ENCODE measurements at places on chromosomes 16 and 17.

GRCh38 chr16:73025856-73026210 is 22.1 kb downstream of the ZFHX3 start:
- H3K4me1 ChIP-seq = peaks cover 10% of the 10 kb centered on the region
- H3K4me3 ChIP-seq = no peak overlapping the region
- H3K27ac ChIP-seq = no peak overlapping the region
- no peaks in the 10 kb centered on the region for H3K27me3 ChIP-seq
- no peaks in the 10 kb centered on the region for H3K36me3 ChIP-seq

GRCh38 chr17:50304781-50305404 is 30.6 kb downstream of the TMEM92 start:
- DNase-seq = no peak
- H3K27ac ChIP-seq = peak overlapping the region; percentile 15
- no peak overlapping the region for H3K4me3 ChIP-seq
- H3K36me3 ChIP-seq = no peaks in the 10 kb centered on the region

DNA sequence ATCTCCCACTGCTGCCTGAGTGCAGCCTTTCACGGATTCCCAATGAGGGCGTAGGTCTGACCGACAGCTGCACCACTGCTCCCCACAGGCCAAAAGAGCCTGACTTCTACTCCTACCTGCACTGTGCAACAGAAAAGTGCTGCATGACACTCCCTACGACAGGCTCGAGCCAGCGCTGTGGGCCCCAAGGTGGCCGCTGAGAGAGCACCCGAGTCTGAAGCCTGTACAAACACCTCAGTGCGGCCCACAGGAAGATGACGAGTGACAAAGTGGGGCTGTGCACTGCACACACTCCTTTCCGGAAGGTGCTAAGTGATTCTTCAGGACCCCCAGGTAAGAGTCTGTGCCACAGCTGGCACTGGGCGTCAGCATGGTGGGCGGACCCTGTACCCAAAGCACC is 41.2 kb downstream of the FANCA start:
- H3K36me3 ChIP-seq = peaks cover 2% of the 10 kb centered on the region
- H3K27me3 ChIP-seq = no peaks in the 10 kb centered on the region
- no peaks in the 10 kb centered on the region for H3K4me1 ChIP-seq
- no peak overlapping the region for H3K4me3 ChIP-seq
- DNase-seq = no peak

DNA sequence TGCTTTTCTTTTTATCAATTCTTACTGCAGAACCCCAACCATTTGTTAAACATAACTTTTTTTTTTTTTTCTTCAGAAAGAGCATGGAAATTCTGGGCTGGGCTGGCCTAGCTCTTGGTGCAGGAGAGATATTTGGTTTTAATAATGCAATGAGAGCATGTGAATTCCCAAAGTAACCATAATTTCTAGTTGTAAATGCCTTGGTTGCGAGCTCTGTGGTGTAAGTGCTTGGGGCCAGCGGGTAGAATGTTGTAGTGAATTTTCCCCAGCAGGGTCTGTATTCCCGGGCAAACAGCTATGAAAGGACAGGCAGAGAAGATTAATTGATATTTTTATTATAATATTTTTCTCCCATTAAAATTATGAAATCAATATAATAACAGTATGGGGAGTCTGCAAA is 465.6 kb downstream of the HS3ST4 start:
- no peak overlapping the region for H3K27ac ChIP-seq
- H3K4me1 ChIP-seq = no peaks in the 10 kb centered on the region

DNA sequence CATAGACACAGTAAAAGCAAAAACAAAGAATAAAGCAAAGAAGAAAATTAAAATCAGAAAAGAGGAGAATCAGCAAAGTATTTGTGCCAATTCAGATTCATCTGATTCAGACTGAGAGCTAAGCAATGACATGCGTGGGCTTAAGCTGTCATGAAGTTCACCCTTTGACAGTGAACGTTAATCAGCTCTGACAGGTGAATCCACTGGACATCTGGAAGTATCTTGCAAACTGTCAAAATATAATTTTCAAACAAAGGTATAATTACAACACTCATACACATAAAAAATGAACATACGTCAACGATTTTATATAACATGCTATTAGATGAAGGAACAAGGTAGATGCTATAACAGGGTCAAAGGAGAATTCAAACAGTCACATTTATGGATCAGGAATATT is 596.3 kb upstream of the SALL1 start:
- H3K27me3 ChIP-seq = no peaks in the 10 kb centered on the region
- no peak for DNase-seq
- no peak overlapping the region for H3K27ac ChIP-seq
- H3K36me3 ChIP-seq = no peaks in the 10 kb centered on the region
- H3K4me3 ChIP-seq = no peak overlapping the region
- no peaks in the 10 kb centered on the region for H3K4me1 ChIP-seq

GRCh38 chr16:77509796-77510195 is 75.0 kb upstream of the ADAMTS18 start:
- no peaks in the 10 kb centered on the region for H3K36me3 ChIP-seq
- H3K27ac ChIP-seq = peak overlapping the region; percentile 17
- no peak overlapping the region for H3K4me3 ChIP-seq
- no peaks in the 10 kb centered on the region for H3K27me3 ChIP-seq

DNA sequence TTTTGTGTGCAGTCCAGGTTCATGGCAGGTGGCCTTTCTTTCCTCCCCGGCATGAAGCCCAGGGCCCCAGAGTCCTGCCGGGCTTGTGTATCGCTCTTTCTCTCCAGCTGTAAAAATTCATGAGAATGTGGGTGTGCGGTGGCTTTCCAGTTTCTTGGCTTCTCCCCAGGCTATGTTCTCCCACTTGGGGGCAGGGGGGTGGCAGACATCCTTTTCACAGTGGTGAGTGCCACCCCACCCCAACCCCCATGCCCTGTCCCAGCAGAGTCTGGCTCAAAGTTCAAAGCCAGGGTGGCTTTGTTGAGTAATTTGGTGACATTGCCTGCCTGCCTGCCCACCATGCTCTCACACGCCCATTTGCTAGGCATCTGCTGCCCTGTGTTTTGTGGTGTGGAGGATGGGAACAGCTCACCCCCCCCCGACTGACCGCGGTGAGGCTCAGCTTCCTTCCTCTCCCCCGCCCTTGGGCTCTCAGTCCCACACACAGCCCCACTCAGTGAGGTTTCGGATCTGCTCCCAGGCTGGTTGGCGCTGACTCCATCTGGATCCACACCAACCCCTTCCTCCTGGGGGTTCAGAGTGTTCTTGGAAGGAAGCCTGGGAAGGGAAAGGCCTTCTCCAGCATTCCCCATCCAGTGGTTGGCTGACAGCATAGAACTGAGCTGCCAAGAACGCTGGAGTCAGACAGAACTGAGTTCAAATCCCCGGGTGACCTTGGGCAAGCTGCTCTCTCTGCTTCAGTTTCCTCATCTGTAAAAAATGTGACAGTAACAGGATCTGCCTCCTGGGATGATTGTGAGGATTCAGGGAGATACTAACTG is 36.0 kb downstream of the CHD9 start:
- no peaks in the 10 kb centered on the region for H3K27me3 ChIP-seq
- DNase-seq = no peak
- no peak overlapping the region for H3K4me3 ChIP-seq

DNA sequence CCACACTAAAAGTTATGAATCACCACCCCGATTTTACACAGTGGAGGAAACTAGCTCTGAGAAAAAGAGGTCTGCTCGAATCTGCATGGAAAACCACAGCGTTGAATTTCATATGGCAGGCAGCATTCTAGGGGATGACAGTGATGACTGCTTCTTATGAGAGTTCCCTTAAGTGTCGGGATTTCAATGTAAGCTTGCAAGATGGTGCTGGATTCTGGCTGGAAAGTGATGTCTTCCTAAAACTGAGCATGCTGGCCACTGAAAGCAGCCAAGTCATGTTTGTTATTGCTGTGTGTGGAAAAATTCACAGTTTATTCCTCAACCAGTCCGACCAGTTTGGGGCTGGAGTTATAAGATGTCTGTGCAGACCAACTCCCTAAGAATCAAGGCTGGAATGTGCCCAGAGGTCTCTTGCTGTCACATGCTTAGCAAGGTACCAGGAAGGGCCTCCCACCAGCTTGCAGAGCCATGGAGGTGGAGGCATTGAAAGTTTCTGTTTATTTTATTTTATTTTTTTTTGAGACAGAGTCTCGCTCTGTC is 37.2 kb upstream of the GAN start:
- DNase-seq = no peak
- no peak overlapping the region for H3K27ac ChIP-seq
